ENCODE measurements at places on chromosomes 1 and 21. TPM values are rescaled to one million over a fixed set of nuclear protein-coding genes. Genes with fewer than 3 reads are reported as not detected.

Gene F13B
- total RNA-seq = not detected

Gene PLPPR4
- not detected for total RNA-seq

Gene SHISA4
- 0.14 TPM for total RNA-seq

Gene LCE1B
- total RNA-seq = not detected

GRCh38 chr1:160924791-160925651 lies 29.6 kb downstream of the ITLN2 start:
- DNase-seq = no peak
- no peak overlapping the region for H3K27ac ChIP-seq
- H3K4me1 ChIP-seq = no peaks in the 10 kb centered on the region
- H3K36me3 ChIP-seq = no peaks in the 10 kb centered on the region
- H3K4me3 ChIP-seq = no peak overlapping the region
- peaks cover 11% of the 10 kb centered on the region for H3K27me3 ChIP-seq

DNA sequence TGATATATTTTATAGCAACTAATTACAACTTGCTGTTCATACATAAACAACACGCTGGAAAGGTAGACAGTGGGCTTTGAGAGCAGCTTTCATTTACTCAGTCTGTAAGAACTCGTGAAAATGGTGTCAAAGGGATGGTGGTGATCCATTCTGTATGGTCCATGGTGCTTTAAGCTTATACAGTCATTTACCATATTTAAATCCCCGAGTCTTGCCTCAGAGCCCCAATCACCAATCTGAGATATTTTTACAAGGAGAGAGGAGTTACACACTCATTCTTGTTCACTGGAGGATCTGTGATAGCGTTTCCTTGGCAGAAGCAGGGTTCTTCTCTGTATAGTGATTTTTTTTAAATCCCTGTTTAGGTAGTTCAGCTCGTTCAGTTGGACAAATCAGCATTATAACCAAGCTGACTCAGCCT lies 694.6 kb downstream of the USP25 start:
- H3K27ac ChIP-seq = no peak overlapping the region
- H3K27me3 ChIP-seq = no peaks in the 10 kb centered on the region
- no peak overlapping the region for H3K4me3 ChIP-seq
- H3K36me3 ChIP-seq = no peaks in the 10 kb centered on the region
- no peak for DNase-seq
- H3K4me1 ChIP-seq = no peaks in the 10 kb centered on the region

GRCh38 chr1:171913385-171913784 lies 72.1 kb downstream of the DNM3 start:
- peaks cover 1% of the 10 kb centered on the region for H3K4me1 ChIP-seq
- no peaks in the 10 kb centered on the region for H3K36me3 ChIP-seq
- DNase-seq = no peak
- H3K4me3 ChIP-seq = no peak overlapping the region
- no peak overlapping the region for H3K27ac ChIP-seq
- H3K27me3 ChIP-seq = no peaks in the 10 kb centered on the region

GRCh38 chr21:42097274-42097673 lies 26.2 kb downstream of the UMODL1 start:
- no peak for DNase-seq
- H3K4me1 ChIP-seq = peaks cover 6% of the 10 kb centered on the region
- H3K27me3 ChIP-seq = no peaks in the 10 kb centered on the region

GRCh38 chr1:150234309-150234565 lies 1.7 kb downstream of the ANP32E start:
- H3K4me1 ChIP-seq = peaks cover 14% of the 10 kb centered on the region
- H3K27ac ChIP-seq = peak overlapping the region; percentile 99
- no peaks in the 10 kb centered on the region for H3K27me3 ChIP-seq
- H3K36me3 ChIP-seq = peaks cover 29% of the 10 kb centered on the region
- no peak for DNase-seq

GRCh38 chr1:15757016-15757543 lies 1.5 kb upstream of the FBLIM1 start:
- DNase-seq = no peak
- H3K27ac ChIP-seq = no peak overlapping the region
- no peak overlapping the region for H3K4me3 ChIP-seq
- H3K36me3 ChIP-seq = no peaks in the 10 kb centered on the region

GRCh38 chr1:165408518-165408917 lies 36.4 kb downstream of the RXRG start:
- H3K36me3 ChIP-seq = no peaks in the 10 kb centered on the region
- no peaks in the 10 kb centered on the region for H3K4me1 ChIP-seq
- H3K27ac ChIP-seq = no peak overlapping the region
- no peak overlapping the region for H3K4me3 ChIP-seq
- peaks cover 41% of the 10 kb centered on the region for H3K27me3 ChIP-seq

DNA sequence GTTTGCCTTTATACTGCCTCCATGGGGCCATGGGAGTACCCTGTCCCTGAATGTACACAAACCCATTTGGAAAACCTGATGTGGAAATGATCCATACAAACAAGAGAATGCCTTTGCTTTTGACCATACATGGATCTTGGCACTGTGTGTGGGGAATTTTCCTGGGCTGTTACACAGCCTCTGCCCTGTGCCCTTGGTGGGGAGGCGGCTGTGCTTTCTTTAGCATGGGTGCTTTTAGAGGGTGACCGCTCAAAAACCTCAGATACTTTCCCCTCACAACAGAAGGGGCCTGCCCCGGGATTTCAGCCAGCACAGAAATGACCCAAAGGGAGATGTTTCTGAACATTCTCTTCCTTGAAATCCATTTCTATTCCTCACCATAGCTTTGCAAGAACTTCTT lies 194.8 kb downstream of the LMO4 start:
- DNase-seq = no peak
- H3K27me3 ChIP-seq = peaks cover 2% of the 10 kb centered on the region
- no peaks in the 10 kb centered on the region for H3K4me1 ChIP-seq
- no peaks in the 10 kb centered on the region for H3K36me3 ChIP-seq
- H3K4me3 ChIP-seq = no peak overlapping the region

DNA sequence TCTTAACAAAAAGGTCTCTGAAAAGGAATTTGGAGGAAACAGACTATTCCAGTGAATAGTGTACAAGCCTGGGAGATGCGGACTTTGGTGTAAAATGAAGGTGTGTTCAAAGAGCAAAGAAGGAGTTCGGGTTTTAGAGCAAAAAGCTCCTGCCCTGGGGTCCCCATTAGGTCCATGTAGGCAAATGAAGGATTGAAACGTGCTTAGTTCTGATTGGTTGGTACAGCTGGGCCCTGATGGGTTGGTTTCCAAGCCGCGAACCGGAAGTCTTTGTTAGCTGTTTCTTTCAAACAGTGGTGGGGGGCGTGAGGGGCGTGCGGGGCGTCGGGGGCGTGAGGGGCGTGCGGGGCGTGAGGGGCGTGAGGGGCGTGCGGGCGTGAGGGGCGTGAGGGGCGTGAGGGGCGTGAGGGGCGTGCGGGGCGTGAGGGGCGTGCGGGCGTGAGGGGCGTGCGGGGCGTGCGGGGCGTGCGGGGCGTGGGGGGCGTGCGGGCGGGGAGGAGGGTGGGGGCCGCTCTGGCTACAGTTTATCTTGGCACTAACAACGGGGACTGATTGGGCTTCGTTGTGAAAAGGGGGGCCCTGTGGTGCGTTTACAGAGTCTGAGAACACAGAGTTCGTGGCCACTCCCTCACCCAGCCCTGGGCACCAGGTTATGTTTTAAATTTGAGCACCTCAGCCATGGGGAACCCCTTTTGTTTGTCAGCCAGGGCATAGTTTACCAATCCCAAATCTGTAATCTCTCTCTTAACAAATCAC lies 29.4 kb downstream of the LRRC3 start:
- no peak overlapping the region for H3K4me3 ChIP-seq
- DNase-seq = no peak

DNA sequence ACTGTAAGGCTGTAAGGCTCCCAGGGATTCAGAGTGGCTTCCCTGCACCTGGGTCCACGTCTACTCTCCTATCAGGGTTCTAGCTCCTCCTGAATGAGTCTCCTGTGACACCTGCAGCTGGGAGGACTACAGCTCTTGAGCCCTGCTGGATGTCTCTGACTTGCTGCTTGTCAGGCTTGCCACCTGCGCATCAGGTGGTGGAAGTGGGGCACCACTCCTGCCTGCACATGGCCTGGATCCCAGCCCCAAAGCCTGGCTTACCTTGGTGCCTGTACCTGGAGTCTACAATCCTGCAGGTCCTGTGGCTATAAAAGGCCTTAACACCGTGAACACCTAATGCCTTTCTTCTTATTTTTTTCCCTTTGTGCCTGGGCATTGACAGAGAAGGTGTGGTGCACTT lies 82.2 kb downstream of the FAM78B start:
- DNase-seq = no peak
- H3K27ac ChIP-seq = no peak overlapping the region
- peaks cover 34% of the 10 kb centered on the region for H3K4me1 ChIP-seq

Measured in activated CD4-positive, alpha-beta T cell treated with anti-CD3 and anti-CD28 coated beads for 36 hours (primary cell).